ENCODE measurements at places on chromosomes 3 and 15. TPM values are rescaled to one million over a fixed set of nuclear protein-coding genes. Genes with fewer than 3 reads are reported as not detected.
A peak's percentile ranks its signal among the peaks of the same experiment; 100 is the strongest.

- no peak for DNase-seq
These were observed 67.8 kb downstream of the THSD4 start for GRCh38 chr15:71183063-71183462.

GRCh38 chr3:14393440-14394106 is 8.8 kb upstream of the SLC6A6 start:
- DNase-seq = peak; percentile 51

DNA sequence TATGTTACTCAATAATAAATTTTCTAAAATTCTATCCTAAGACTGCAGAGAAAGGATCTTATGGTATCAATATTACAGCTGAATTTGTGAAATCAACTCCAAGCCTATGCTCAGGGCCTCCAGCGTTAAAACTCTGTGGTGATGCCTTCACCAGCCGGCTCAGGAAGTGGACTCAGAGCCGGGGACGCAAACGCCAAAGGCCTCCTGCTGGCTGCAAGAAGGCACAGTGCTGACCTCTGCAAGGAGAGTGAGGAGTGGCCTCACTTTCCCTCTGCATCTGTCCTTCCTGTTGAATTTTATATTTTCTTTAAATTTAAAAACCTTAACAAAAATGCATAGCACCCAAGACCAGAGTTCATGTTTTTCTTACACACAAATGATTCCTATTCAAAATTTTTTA is 48.5 kb downstream of the HERC2 start:
- DNase-seq = no peak

GRCh38 chr3:40317061-40317855 is 7.8 kb downstream of the EIF1B start:
- DNase-seq = no peak

POLQ gene
- polyA plus RNA-seq = 1.0 TPM

LIPC gene
- 0.31 TPM for polyA plus RNA-seq

IQCF5 gene
- not detected for polyA plus RNA-seq

DNA sequence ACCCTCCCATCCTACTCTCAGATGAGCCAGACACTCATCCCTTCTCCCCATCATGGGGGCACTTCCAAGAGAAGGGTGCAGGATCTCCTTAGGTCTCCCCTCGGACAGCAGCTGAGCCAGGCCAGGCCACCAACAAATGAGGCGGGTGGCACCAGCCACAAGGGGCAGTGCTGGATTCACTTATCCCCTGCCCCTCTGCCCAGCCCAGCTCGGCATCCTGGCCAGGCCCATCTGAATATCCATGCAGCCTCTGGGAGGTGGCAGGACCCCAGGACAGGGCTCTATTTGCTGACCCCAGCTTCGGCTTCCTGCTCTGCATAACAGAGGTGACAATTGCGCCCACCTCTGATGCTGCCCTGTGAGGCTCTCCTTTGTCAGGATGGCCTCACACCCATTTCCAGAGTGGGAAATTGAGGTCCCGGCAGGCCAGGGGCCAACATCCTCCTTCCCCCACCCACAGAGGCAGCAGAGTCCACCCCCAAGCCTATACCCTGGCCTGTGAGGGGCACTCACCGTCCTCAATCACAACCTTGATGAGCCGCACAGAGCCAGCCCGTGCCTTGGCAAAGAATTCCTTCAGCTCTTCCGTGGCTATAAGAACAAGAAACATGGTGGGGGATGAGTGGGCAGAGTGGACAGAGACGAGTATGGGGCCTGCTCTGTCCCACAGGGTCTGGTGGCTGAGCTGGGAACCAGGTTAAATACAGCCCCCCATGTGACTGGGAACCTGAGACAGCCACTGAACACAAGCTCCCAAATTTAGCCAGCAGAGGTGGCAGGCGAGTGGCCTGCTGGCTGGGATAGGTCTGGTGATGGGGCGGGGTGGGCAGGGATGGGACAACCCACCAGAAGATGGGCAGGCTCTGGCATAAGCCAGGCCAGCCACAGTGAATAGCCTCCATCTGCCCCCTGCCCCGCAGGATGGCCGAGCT is 4.2 kb downstream of the TWF2 start:
- DNase-seq = no peak

DNA sequence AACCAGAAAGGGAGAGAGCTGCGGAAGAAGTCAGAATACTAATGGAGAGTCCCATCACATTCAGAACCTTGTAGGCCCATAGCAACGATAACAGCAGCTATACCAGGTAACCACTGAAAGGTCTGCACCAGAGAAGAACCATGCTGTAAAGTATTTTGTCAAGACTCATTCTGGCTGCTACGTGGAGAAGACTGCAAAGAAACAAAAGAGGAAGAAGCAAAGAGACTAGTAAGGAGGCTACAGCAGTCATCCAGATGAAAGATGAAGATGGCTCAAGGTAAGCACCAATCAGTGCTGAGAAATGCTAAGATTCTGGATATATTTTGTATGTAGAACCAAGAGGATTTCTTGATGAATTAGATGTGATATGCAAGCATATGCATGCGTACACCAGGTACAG is 39.6 kb downstream of the ACAP2 start:
- DNase-seq = no peak

DNA sequence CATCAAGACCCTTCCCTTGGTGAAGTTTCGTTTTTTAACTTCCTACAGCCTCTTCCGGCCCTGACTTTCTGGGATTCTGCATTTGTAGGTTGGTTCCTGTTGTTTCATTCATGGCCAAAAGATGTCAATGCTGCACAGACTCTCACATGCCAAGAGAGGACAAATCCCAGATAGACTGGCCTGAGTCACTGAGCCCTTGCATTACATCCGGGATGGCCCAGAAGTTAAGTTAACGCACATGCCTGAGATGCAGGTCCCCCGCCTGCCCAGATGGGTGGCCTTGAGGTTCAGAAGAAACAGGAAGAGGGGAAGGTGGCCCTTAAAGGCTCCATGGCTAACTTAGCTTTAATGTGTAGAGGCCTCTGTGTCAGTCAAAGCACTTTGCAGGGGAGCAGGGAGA is 51.6 kb upstream of the SRGAP3 start:
- DNase-seq = no peak

- DNase-seq = no peak
These were observed at the start of gene GATA2 for GRCh38 chr3:128492671-128493569. GATA2 (minus strand) TSS chr3:128493201; CDS start chr3:128487031, 6,170 bp downstream.

DNA sequence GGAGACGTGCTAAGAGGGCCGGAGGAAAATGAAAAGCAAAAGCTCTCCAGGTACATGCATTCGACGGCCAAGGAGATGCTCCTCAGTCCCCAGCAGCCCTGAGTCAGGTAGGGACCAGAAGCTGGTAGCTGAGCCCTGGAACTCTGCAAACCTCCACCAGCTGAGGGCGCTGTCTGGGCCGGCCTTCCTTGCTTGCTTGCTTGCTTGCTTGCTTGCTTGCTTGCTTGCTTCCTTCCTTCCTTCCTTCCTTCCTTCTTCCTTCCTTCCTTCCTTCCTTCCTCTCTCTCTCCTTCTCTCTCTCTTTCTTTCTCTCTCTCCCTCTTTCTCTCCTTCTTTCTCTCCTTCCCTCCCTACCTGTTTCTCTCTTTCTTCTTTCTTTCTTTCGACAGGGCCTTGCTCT is 94.6 kb upstream of the RASGRF1 start:
- no peak for DNase-seq

GRCh38 chr3:40582401-40583027 is 57.8 kb downstream of the ZNF621 start:
- DNase-seq = no peak

- DNase-seq = no peak
These were observed 19.4 kb upstream of the ALDH1A3 start for GRCh38 chr15:100859970-100860828.

DNA sequence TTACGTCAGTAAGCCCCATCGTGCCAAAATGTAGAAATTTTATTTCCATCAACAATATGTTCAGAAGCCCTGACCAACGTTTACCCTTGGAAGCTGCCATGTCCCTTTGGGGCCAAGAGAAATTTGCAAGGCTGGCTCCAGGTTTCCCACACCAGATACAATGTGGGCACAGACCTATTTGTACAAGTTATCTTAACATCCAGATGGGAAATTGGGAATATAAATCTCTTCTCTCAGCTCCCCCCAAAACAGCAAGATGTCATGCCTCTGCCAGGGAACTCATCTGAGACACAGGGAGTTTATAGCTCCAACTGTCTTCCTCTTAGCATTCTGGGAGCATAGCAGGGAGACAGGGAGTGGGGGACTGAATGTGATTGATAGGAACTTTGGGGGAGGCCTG is 9.3 kb upstream of the DPPA2 start:
- DNase-seq = no peak

DNA sequence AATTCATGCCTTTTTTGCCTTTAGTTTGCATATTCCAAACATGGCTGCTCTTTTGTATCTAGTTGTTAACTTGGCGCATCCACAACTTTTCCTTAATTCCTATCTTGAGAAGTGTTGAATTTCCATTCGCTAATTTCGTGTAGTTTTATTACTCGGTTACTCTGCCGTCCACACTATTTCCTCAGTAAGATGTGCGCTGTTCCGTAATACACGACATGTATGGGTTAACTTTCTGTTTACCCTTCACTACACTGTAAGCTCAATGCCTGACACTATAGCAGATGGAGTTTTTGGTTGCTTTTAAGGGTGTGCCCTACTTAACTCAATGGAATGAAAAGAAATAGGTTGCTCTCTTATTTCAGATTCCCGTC is 724 bp downstream of the RPSA start:
- no peak for DNase-seq

PCSK6 gene
- polyA plus RNA-seq = 0.42 TPM

GRCh38 chr3:124217542-124217941 is 225.6 kb upstream of the ROPN1 start:
- no peak for DNase-seq
